Activated T-cell treated with anti-CD3 and anti-CD28 coated beads for 24 hours (primary cell): ENCODE measurements at places on chromosomes 5 and 9.

GRCh38 chr5:124952566-124952965 is 206.1 kb upstream of the ZNF608 start:
- DNase-seq = no peak

DNA sequence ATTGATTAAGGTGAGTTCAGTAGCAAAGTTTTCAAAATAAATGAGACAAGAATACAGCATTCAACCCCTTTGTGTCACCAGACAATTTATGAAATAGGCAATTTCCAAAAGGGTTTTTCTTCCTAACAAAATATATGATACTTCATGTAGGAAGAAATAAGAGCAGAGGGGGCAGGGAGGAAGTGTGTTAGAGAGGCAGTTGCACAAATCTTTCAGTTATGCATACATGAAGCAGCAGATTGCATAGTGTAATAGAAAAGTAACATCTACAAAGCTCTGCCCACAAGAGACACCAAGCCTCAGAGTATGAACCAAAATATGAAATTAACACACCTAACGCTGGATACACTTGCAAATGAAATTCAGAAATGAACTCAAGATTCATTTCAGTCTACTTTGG is 157.0 kb downstream of the DENND1A start:
- DNase-seq = no peak

DNA sequence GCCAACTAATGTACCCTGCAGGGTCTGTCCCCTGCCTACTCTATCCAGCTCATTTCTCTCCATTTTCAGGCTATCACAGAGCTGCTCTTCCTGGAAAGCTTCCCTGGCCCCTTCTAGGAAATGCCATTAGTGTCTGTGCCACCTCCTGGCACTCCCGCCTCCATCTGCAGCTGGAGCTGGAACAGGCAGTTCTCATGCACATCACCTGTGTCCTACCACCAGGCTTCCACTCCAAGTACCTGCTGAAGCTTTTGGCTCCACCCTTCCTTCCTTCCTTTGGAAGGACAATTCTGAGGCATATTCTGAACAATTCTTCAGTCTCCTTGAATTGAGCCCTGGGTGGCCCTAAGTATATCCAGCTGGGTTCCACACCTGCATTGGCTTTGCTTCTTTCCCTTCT is 156.2 kb upstream of the ZNF618 start:
- DNase-seq = no peak

DNA sequence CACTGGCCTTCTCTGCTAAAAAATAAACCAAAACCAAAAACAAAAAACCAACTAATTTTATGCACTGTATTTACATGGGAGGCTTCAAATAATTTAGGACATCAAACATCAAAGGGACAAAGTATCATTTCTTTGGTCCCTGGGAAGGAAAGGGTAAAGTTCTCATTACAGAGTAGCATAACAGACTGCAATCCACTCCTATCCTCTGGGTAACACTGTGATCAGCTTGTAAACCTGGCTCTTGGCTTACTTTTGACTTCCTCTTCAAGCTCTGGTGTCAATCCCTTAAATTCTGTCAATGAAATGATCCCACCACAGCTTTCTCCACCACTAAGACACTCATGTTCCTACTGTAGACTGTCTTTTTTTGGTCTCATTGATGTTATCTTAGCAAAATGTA is 69.8 kb upstream of the VCAN start:
- DNase-seq = no peak

GRCh38 chr9:120383999-120384924 is 195.7 kb downstream of the CDK5RAP2 start:
- DNase-seq = no peak

GRCh38 chr5:132233081-132233480 is 5.4 kb upstream of the P4HA2 start:
- DNase-seq = no peak

DNA sequence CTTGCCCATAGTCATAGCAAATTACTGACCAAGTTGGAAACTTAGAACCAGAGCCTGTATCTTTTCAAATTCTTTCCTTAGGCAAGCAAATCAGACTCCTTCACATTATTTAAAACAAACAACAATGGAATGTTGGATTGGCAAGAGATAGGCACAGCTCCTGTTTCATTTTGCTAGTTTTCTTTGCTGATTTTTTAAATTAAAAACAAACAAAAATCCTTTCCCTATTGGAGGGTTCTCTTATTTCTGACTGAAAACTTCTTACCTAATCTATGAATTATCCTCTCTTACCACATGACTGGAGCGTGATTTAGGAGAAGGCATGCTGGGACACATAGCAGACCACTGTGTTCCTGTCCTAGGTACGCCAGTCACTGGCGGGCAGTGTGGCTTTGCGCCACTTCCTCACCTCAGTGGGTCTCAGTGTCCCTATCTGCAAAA is 63.0 kb downstream of the TTC39B start:
- DNase-seq = no peak

- DNase-seq = no peak
Observed at GRCh38 chr5:51961154-51961562, 577.9 kb downstream of the ISL1 start.

- DNase-seq = no peak
Observed at GRCh38 chr5:54390015-54390414, 65.5 kb upstream of the HSPB3 start.
